Left renal cortex interstitium (tissue), 4 donors: ENCODE measurements at places on chromosomes 11 and 22.

- no peak for DNase-seq
Measured at GRCh38 chr11:33001751-33002542, 13.7 kb upstream of the DEPDC7 start.

GRCh38 chr22:24514241-24515026 lies 19.3 kb downstream of the UPB1 start:
- DNase-seq: no peak

GRCh38 chr11:94791216-94791889 lies 23.2 kb downstream of the AMOTL1 start:
- DNase-seq: no peak

DNA sequence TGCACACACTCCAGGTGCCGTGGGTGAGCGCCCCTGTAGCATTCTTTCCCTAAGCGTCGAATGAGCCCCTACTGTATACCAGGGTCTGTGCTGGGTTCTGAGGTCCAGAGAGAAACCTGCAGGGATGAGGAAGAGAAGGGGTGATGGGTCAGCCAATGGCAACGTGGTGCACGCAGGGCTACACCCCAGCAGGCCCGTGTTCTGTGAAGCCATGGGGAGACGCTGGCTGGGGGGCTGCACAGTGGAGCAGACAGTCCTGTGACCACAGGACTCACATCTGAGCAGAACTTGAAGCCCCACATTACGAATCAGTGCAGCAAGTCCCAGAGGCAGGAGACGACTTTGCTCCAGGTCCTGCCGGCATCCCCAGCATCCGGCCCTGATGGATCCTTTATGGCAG lies 1481.4 kb downstream of the BRD1 start:
- DNase-seq: no peak

GRCh38 chr22:37564111-37564711 lies 3.9 kb downstream of the CDC42EP1 start:
- no peak for DNase-seq

GRCh38 chr11:111835665-111836064 lies 35.7 kb downstream of the ALG9 start:
- no peak for DNase-seq

DNA sequence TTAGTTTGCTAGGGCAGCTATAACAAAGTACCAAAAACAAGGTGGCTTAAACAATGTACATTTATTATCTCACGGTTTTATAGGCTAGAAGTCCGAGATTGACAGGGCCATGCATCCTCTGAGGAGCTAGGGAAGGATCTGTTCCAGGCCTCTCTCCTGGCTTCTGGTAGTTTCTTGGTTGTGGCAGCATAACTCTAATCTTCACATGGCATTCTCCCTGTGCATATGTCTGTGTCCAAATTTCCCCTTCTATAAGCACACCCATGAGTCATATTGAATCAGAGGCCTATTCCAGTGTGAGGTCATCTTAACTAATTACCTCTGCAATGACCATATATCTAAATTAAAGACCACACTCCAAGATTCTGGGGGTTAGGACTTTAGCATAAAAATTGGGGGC lies 31.3 kb upstream of the MMP13 start:
- DNase-seq: no peak

GRCh38 chr11:62855571-62856332 lies 16.4 kb upstream of the WDR74 start:
- peak; percentile 90 for DNase-seq

DNA sequence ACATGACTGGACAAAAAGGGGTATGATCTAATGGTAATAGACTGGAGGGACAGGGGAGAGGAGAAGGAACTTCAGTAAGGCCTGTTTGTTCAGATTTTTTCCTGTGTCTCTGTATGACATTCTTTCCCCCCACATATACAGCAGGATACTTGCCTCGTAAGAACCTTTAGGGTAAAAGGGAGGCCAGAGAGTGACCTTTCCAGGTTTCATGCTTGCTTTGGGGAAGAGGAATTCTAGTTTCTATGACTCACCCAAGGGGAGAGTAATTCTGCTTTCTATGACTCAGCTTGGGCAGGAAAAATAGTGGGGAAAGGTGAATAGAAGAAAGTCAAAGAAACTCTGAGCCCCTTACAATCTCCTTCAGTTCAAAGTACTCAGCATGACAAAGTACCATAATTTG lies 457.0 kb downstream of the DLG2 start:
- no peak for DNase-seq

DNA sequence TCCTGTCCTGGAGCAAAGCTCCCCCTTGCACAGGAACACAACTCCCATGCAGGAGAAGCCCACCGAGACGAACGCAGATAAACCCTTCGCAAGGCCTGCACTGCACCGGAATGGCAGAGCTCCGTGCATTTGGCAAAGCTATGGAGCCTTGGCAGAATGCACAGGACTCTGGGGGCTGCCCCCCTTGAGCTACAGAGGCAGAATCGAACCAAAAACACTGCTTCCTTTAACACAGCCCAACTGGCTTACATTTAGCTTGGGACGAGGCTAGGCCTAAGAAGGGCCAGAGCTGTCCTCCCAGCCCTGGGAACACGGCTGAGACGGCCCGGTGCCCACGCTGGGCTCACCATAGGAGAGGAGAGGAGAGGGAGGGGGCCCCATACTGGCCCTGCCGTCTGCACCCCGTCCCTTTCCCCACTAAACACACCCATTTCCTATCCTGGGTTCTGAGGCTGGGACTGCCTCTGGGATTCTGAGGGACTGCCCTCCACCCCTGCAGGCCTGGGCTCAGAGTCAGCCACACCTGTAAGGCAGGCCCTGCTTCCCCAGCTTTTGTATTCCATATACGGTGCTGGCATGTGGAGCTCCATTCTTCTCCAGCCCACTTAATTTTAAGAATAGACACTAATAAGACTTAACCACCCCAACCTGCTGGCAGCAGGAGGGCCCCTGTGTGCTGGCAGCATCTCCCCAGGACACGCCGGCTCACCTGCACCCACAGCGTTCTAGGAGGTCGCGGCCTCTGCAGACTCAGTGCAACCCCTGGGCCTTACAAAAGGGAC lies 32.9 kb downstream of the PPM1F start:
- DNase-seq: no peak

- no peak for DNase-seq
Measured at GRCh38 chr22:42365942-42366695, 66.1 kb downstream of the NFAM1 start.
